OCI-M1 (cell line): ENCODE measurements at places on chromosomes 11 and 22.

GRCh38 chr11:20003351-20003750 lies 156.9 kb downstream of the DBX1 start:
- DNase-seq = no peak

- peak; percentile 84 for DNase-seq
These were observed 696.2 kb upstream of the TENM4 start for GRCh38 chr11:80136991-80137390.

GRCh38 chr22:43315687-43316217 lies 27.4 kb downstream of the SCUBE1 start:
- DNase-seq = no peak

GRCh38 chr11:63769042-63769713 lies 603 bp upstream of the ZFTA start:
- peak; percentile 32 for DNase-seq

DNA sequence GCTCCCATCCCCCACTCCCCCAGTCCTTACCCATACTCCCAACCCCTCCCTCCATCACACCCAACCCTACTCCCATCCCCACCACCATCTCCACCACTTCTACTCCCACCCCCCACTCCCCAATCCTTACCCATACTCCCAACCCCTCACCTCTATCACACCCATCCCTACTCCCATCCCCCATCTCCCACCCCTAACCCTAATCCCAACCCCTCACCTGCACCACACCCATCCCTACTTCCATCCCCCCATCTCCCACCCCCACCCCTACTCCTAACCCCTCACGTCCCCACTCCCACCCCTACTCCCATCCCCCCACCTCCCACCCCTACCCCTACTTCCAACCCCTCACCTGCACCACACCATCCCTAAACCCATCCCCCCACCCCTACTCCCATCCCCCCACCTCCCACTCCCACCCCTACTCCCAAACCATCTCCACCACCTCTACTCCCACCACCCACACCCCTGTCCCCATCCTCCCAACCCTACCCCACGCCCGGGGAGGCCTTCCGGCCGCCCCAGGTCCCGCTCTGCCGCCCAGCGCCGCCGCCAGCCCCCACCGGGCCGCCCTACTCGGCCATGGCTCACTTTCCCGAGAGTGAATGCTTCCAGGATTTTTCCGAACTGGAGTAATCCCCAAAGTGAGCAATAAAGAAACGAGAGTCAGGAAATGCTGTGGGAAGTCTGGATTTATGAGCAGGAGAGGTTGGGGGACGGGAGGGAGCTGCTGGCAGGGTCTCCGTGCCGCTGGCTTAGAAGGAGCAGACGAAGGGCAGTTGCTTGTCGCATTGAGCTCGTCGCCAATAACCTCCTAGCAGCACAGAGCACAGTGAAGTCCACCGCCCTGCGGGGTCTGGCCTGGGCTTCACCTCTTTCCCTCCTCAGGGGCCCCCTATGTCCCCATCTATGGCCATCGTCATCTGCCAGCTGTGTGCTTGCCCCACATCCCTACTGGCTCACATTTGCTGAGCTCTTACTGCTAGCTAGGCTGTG lies 4.6 kb downstream of the PRG3 start:
- DNase-seq = no peak

- DNase-seq = no peak
These were observed 28.1 kb upstream of the SCARF2 start for GRCh38 chr22:20465759-20466077.

DNA sequence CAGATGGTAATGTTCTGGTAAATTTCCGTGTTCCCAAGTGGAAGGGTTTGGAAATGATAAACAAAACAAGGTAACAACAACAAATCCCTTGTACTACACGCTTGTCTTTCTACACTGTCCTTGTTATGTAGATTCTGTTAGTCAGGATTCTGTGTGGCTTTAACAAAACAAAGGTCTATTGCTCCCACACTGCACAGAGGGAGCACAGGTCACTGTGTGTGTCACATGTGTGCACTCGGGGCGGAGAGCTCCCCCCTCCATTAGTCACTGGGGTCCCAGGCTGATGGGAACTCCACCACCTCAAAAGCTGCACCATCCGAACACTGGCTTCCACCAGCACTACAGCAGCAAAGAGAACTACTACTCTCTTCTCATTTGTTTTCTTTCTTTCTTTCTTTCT lies 227.9 kb downstream of the NTM start:
- no peak for DNase-seq

GRCh38 chr11:57358543-57358961 lies 20.4 kb downstream of the P2RX3 start:
- peak; percentile 72 for DNase-seq

- peak; percentile 67 for DNase-seq
These were observed 59.3 kb downstream of the STIM1 start for GRCh38 chr11:3914805-3915204.

GRCh38 chr22:38257650-38258250 lies 15.1 kb downstream of the TMEM184B start:
- no peak for DNase-seq

GRCh38 chr11:1457326-1457680 lies 29.3 kb downstream of the MOB2 start:
- DNase-seq = no peak

- no peak for DNase-seq
These were observed 67.1 kb downstream of the MYEOV start for GRCh38 chr11:69361048-69361447.

- DNase-seq = no peak
These were observed 733.0 kb upstream of the KIRREL3 start for GRCh38 chr11:127733552-127733951.

GRCh38 chr22:25630447-25630846 lies 66.0 kb downstream of the GRK3 start:
- no peak for DNase-seq

DNA sequence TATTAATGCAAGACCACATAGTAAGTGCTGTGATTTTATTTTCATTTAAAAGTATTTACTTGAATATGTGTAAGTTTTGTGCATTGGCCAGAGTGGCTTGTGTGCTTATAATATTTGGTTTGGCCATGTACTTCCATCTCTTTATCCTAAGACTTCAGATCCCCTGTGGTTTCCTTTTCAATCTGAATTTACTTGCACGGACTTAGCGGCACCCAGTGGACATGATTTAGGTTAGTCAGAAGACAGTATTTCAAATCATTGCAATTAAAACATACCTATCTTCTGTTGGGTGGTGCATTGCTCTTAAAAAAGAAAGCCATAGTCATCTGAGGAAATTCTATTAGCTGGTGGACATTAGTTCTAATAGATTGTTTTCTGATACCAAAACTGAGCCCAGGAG lies 30.7 kb downstream of the PIWIL4 start:
- DNase-seq = peak; percentile 72

DNA sequence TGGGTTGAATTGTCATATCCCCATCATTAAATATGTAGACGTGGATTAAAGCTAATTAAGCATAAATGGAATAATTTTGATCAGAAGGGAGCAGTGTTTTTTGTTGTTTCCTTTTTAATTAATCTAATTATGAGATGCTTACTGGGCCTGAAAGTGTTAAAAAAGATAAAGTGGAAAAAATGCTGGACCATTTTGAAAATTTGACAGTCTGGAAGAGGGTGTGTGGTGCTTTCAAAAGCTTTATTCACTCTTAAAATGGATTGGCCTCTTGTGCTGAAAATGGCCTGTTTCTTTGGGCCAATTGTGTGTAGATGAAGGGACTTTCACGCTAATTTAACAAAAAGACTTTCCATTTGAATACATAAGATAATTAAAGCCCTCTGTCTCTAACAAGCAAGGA lies 1.8 kb downstream of the TNRC6B start:
- DNase-seq = peak; percentile 27

DNA sequence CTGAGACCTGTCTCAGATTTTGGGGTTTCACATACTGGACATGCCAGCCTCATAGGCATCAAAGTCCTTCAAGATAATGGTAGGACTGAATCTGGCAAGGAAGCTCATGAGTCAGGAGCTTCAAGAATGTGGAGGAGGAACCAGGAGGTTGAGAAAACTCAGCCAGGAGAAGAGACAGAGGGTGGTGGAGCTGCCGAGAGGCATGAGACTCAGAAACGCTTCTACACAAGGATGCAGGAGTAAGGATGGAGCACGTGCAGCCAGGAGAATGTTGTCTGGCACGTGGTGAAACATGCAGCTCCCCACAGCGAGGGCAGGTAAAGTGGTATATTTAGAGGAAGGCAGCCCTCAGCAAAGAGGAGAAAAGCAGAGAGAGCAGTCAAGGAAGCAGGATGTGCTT lies 148.7 kb upstream of the ISX start:
- no peak for DNase-seq

- peak; percentile 89 for DNase-seq
These were observed 18.4 kb upstream of the CABP7 start for GRCh38 chr22:29701155-29701999.

DNA sequence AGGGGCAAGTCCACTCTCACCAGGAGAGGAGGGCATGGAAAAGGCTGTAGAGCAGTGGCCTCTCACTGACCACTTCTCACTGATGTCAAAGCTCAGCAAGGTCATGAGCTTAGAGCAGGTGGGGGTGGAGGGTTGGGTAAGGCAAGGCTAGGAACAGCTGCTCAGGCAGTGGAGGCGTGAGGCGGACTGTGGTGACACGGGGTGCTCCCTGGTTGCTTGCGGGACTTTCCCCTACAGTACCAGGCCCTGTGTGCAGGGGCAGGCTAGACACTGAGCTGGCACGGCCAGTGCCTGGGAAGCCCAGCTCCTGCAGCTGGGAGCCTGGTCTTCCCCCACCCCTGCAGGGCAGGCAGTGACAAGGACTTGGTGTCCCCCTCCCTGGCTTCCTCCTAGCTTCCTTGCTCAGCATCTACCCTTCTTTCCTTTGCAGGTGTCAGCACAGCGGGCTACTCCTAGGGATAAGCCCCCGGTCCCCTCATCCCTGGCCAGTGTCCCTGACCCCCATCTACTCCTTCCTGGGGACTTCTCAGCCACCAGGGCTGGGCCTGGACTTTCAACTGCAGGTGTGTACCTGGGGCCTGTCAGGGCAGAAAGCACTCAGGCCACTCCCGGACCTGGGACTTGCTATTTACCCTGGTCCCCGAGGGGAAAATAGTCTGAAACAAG lies 45.6 kb downstream of the PISD start:
- DNase-seq = no peak

DNA sequence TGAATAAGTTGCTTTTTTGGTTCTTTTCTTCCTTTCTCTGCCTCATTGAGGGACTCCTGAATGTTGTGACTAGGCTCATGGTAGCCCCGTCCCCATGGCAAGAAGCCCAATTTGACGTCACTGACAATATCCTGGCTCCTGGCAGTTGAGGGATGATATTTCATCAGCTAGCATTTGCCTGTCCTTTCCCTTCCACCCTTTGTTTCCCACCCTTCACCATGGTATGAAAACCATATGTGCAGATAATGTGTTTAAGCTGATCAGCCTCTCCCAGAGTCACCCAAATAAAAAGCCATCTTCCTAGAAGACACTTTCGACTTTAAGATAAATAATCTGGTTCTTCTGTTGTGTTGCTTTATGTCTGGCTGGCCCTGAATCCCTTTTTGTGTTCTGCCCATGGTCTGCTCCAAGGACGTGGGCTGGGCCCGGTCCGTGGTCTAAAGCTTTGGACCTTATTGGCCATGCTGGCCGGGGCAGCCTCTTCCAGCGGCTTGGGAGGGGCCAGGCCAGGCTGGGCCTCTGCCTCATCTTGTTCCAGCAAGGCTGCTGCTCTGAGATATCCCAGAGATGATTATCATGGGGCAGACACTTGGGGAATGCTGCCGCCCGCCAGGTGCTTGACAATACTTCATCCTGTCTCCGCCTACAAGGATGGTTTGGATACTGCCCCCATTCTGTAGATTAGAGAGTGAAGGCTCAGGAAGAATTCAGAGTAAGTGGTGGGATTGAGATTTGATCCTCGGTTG lies 5.1 kb downstream of the TSPAN18 start:
- DNase-seq = peak; percentile 57

- no peak for DNase-seq
These were observed 605.0 kb upstream of the RAG2 start for GRCh38 chr11:37203006-37203405.

DNA sequence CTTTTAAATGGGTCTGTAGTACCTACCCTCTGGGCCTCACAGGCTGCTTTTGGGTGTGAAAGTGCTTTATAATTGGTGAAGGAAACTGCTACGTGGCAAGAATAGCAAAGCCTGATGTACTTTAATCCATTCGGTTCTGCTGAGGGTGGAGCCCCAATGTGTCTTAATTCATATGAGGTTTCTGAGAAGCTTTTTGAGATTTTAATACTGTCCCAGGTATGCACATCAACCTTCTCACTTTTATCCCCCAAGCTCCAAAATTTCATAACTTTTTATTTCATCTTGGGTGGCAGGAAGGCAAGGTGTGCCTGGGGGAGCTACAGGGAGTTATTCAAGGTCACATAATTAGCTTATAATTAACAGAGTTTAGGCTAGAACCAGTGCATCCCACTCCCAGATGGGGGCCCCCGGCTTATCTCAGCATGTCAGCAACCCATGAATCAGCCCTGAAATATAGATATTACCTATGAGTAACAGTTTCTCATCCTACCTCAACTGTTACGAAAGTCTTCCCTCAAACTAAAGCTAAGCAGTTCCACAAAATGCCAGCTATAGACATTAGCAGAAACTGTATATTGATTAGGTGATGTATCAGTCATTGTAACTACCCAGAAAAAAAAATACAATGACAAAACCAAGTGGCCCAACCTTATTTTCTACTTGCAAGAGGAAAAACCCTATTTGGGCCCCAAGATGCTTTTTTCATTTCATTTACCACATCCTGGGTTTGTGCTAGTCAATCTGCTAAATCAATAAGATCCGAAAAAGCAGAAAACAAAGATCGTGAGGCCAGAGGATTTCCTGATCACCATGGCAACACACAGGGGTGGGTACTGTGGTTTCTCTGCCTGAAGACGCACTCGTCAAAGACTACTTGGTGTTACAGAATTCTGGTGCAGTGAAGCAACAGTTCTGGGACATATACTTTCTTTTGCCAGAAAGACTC lies 26.7 kb downstream of the CD44 start:
- DNase-seq = peak; percentile 34

- DNase-seq = no peak
These were observed 88.2 kb upstream of the SEPTIN5 start for GRCh38 chr22:19626042-19626587.

DNA sequence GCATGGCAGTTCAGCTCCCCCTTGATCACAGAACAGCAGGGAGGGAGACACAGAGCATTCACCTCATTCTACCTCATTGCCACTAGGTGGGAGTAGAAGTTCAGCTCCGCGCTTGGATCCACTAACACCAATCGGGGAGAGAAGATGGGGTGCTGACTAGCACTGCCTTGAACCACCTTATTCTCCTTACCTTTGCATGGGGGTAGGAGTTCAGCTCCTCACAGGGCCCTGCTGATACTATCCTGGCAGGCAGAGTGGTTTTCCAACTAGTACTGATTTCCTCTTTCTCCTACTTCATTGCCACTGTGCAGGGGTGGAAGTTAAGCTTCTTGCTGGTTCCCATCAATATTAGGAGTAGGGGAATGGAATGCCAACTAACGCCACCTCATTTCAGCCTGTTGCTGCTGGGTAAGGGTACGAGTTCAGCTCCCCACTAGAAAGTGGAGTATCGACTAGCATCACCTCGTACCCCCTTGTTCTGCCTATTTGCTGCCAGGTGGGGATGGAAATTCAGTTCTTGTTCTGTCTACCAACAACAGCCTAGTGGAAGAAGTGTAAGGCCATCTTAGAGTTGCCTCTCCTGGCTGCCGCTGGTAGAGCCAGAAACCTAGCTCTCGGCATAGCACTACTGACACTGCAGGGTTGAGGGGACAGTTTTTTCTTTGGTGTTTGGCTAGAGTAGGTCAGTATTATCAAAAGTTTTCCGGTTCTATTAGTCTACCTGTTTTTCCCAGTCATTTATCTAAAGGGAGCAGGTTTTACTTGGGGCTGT lies 550.9 kb upstream of the CCDC90B start:
- peak; percentile 69 for DNase-seq
